ELF-1 (cell line): ENCODE measurements at places on chromosomes 7 and 10.

- no peak for DNase-seq
Measured at GRCh38 chr7:36308031-36308430, 81.6 kb upstream of the ANLN start.

GRCh38 chr7:41695661-41696322, 7.1 kb downstream of the INHBA start:
- DNase-seq, result no peak

GRCh38 chr7:155878250-155878649, 66.0 kb upstream of the SHH start:
- no peak for DNase-seq

DNA sequence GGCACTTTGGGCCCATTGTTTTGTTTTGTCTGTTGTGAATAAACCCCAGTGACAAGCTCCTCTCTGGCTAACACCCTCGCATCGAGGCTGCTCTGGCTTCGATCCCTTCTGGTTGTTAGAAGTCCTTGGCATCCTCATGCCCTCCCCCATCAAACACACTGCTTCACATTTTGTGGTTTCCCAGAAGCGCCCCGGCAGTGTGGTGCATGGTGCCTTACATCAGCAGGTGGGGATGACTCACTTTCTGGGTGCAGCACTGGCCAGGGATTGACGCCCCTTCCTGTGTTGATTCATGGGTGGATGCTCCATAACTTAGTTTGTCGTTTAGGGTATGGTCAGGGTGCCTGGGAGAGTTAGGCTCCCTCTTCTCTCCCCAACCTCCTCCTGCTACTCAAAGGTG, 51.4 kb downstream of the PLPP4 start:
- no peak for DNase-seq

DNA sequence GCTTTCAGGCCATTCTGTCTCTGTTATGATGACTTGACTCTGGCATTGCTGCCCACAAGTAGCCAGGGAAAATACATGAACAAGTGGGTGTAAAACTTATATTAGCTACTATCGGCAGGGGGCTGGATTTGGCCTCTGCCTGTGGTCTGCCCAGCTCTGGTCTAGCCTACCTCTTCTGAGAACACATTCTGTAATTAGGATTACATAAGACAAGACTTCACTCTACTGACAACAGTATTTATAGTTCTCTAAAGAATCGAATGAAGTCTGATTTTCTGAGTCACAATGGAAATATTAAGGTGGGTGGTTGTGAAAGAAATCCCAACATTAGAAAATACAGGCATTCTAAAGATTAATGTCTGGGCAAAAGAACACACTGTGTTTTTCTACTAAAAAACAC, 55.5 kb downstream of the DLD start:
- no peak for DNase-seq

- DNase-seq, result no peak
Measured at GRCh38 chr10:113504423-113504822, 48.4 kb upstream of the HABP2 start.
